ENCODE measurements at places on chromosomes 1 and 21.

GRCh38 chr1:89821322-89822108 lies 683 bp downstream of the LRRC8D start:
- peak; percentile 81 for DNase-seq

- DNase-seq: peak; percentile 76
Measured at GRCh38 chr1:1597275-1597930, 2.5 kb downstream of the FNDC10 start.

DNA sequence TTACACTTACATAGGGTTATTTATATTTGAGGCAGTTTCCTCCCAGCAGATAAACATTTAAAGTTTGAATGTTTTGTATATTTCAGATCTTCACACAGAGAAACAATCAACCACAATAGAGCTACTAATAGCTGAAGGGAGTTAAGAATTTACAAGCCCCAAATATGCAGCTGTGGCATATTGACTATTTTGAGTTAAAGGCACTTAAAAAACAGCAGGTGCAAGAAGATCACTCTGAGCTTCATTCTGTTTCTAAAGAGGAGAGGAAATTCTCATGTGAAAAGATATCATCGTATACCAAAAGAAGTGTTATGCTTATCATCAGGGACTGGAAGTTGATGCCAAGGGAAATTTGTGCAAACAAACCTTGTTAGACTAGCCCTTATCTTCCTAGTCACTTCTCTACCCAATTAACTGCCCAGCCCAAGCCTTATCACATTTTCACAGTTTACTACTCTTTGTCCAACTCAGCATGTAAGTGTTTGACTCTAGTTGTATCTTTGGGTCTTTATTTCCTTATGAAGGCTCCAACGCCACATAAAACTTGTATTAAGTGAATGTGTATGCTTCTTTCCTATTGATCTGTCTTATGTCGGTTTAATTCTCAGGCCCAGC lies 66.3 kb upstream of the COG2 start:
- no peak for DNase-seq

DNA sequence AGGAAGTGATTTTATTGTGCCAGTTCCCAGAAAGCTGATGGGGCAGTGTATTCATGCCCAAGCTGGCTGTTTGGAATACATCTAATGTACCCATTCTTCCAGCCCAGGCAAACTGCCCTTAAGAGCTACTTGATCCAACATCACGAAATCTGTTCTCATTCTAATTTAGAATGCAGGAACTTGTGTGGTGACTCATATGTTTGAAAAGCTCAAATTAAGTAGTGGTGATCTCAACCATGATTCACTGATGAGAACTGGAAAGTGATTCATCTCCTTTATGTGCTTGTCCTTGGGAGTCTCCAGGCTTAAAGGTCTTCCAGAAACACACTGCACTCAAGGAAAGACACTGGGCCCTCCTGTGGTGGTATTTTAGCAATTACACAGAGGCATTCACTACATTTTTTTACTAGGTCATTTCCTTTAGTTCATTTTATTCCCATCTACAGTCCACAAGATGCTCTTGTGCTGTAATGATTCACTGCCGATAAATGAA lies 65.4 kb downstream of the RPE65 start:
- DNase-seq: no peak

- DNase-seq: no peak
Measured at GRCh38 chr1:78565393-78565792, 54.9 kb upstream of the IFI44L start.

DNA sequence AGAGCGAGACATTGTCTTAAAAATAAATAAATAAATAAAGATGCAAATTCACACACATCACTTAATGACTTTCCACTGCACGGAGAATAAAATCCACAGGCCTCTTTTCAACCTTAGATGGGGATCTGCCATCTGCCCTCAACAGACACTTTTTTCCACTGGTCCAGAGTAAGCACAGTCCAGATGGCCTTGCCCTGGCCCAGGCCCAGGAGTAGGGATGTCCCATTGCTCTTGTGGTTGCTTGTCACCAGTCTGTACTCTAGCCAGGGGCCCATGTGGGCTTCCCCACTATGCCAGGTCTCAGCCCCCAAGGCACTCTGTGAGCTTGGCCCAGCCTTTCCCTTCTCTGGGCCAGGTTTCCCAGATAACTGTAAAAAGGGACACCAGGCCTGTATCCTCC lies 17.4 kb downstream of the PLOD1 start:
- no peak for DNase-seq

GRCh38 chr1:224745394-224745793 lies 129.3 kb downstream of the CNIH3 start:
- no peak for DNase-seq

DNA sequence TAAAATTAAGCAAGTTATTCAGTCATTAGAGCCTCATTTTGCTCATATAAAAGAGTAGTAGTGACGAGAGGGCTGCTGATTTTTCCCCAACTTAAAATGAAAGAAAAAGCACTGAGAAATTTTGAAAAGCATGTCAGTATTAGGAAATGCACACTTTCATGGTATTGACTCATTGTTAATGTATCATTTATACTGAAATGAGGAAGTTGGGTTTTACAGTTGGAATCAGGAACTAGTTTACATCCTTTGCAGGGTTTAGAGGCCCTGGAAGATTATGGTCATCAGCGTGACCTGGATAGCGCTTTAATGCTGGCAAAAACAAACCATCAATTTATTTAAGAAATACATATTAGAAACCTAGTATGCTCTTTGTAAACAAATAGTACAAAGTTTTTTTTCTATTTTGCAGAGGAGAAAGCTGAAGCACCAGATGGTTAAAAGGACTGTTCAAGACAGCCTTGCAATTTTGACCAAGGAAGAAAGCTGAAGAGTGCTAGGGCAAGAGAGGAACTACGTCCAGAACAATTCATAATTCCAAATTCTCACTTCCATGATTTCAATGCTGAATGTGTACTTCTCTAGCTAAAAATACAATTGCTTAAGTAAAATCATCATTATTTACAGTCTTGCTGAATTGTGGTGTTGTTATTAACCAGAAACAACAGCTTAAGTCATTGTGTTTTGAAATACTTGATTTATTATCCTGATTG lies 94.8 kb upstream of the SGIP1 start:
- DNase-seq: peak; percentile 28

DNA sequence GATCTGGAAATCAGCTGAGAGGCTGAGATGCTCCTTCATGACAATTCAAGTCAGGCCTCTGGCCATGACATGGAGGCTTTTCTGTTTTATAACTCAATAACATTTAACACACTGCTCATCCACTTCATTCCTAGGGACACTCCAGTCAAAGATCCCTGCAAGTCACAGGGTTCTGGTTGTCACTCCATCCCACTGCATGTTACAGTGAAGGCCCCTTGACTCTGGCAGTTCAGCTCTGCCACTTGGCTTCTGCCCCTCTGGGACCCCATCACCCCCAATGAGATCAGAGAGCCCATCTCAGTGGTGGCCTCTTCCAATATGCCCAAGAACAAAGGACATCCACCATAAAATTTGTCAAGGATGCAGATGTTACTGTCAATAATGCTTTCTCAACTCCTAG lies 10.0 kb upstream of the FAM110D start:
- no peak for DNase-seq

DNA sequence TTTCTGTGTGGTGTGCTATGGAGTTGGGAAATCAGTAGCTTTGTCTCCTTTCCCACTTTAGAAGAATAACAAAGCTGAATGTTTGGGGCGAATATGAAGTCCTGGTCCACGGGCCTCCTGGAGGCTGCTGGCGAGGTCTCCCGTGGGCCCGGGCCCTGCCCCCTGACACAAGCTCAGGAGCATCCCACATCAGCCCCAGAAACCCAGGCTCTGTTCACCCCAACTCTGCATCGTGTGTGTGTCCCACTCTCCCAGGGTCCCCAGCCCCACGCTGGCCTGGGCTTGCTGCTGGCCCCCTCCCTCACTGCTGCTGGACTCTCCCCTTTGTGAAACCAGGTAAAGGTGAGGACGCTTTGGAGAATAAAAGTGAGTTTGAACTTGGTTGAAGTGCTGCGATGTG lies 8.1 kb downstream of the PRDM16 start:
- DNase-seq: no peak

DNA sequence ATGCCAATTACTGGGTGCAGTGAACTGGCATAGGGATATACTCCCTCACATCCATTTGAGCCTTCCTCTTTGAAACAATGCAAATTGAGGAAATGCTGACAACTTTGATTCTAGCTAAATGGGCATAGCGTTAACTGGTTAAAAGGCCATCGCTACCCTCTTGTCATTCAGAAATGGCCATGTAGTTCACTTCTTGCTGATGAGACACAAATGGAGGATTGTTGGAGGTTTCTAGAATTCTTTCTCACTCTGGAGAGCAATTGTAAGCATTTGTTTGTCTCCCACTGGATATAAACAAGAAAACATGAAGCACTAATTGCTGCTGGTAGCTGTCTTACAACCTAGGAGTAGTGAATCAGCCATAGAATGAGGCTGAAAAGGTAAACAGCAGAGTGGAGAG lies 14.4 kb downstream of the PRDX6 start:
- DNase-seq: no peak

- DNase-seq: no peak
Measured at GRCh38 chr1:187491082-187491720, 662.5 kb downstream of the PLA2G4A start.

GRCh38 chr1:241770115-241770514 lies 77.9 kb upstream of the EXO1 start:
- no peak for DNase-seq

DNA sequence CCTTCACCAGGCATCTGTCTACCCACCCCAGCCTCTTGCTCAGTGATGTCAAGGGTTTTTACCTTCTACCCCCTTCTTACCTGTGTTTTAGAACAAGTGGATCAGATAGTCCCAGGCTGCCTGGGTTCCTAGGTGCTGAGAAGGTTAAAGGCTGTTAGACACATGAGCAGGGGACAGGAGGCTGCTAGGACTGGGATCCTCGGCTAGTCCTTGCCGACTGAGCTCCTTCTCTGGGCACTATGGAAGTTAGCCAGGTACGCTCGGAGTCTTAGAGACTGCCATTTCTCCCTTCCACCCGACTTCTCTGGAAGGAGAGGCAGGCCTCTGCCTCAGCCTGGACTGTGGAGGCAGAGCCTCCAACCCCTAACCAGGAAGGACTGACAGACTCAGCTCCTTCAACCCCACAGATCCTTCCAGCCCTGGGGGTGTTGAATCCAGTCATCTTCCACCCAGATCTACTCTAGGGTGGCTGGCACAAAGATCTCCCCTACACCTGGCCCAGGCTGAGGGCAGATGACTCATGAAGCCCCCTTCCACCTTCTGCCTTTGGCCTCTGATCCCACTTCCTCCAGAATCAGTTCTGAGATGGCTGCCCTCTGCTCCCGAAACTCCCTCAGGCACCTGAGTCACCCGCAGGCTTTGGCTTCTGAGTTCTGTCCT lies at the start of gene DYNLT4:
Gene DYNLT4, minus strand, starts transcription at position 648 of the 660 bp plus-strand sequence. CDS start 683 bp downstream, outside the sequence.
- no peak for DNase-seq

DNA sequence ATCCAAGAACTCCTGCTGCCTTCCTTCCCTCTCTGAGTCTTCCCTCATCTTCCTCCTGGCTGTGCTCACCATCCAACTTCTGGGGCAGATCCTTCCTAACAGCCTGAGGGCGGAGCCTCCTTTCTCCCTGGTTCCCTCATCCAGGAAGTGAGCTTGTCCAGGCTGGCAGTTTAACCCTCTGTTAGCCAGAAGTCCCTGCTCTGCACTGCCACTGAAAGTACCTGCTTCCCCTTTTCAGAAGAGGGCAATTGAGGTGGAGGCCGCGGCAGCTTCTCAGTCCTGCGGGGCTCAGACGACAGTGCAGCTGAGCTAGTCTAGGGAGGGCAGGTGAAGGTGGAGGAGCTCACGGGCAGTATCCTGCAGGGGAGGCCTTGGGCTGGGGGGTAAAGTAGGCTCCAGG lies 149.1 kb downstream of the FCRL5 start:
- peak; percentile 38 for DNase-seq

DNA sequence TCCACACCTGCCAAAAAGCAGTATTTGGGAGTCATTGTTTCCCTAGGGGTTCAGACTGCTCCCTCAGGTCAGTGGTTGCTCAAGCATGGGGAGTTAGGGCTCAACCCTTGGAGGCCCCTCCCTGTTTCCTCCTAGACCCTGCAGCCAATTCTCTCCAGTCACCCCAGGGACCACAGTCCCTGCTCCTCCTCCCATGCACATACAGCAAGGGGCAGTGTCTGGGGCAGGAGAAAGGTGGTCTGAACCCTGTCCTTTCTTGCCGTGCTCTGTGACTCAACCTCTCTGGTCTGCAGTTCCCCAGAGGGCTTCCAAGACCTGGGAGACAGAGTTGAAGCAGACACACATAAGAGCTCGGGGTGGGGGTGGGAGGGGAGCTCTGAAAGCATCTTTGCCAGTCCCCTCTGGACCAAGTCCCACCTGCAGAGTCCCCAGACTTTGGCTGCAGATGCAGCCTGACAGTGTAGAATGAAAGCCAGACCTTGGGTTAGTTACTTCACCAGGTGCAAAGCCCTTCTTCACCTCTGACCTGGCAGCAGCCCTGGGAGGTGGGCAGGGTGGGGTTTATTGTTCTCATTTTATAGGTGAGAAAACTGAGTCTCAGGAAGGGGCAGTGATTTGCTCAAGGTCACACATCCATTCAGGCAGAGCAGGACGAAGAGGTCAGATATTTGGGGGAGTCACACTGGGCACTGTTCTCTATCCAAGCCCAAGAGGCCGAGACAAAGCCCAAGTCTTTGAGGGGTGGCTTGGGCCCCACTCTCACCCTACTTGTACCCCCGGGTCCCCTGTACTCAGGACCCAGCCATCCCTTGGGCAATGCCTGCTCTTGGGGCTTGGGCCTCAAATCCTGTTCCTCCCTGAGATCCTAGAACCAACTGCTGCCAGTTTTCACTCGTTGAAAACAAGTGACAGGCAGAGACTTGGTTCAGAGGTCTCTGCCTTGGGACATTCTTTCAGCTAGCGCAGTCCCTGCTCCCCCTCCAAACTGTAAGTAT lies 748 bp downstream of the PDZK1IP1 start:
- DNase-seq: no peak

DNA sequence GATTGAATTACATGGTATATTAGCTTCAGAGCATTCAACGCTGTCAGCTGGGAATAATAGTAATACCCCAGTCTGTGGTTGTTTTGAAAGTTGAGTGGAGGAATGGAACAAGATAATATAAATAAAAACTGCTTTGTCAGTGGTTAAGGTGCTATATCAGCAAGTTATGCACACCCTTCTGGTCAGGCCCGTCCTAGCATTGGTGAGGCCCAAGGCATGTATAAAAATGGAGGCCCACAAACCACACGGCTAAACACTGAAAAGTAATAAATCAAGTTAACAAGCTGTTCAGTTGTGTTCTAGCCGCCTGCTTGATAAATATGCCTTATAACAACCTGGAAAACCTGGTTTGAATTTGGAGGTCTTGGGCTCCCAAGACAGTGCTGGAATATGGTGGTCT lies 77.4 kb downstream of the PSMG1 start:
- no peak for DNase-seq

DNA sequence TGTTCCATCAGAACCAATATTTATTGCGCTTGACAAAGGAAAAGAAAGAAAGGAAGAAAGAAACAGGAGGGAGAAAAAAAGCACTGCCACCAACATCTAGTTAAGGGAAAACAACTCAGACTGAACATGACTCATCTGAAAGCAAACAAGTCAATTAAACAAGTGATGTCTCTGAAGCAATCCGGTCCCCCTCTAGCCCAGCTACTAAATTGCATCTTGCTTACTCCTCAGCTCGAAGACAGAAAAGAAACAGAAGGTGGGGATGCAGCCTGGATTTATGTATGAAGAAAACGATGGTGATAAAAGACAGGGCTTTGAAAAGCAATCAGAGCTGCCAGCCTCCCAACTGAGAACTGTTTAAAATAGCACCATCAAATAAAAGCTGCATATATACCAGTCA lies 188.2 kb downstream of the OMA1 start:
- DNase-seq: no peak

- no peak for DNase-seq
Measured at GRCh38 chr1:166153525-166154314, 13.1 kb downstream of the FAM78B start.

- no peak for DNase-seq
Measured at GRCh38 chr21:35234725-35235124, 185.6 kb upstream of the RUNX1 start.

GRCh38 chr1:246165826-246166709 lies 341.0 kb downstream of the SMYD3 start:
- no peak for DNase-seq
